ENCODE measurements at places on chromosomes 4 and X.

- no peak for DNase-seq
Measured at GRCh38 chr4:122512430-122512829, 55.9 kb upstream of the IL2 start.

GRCh38 chr4:113101669-113102068 is 52.2 kb downstream of the ANK2 start:
- no peak for DNase-seq

- no peak for DNase-seq
Measured at GRCh38 chr4:25347971-25348370, 29.1 kb upstream of the ANAPC4 start.

DNA sequence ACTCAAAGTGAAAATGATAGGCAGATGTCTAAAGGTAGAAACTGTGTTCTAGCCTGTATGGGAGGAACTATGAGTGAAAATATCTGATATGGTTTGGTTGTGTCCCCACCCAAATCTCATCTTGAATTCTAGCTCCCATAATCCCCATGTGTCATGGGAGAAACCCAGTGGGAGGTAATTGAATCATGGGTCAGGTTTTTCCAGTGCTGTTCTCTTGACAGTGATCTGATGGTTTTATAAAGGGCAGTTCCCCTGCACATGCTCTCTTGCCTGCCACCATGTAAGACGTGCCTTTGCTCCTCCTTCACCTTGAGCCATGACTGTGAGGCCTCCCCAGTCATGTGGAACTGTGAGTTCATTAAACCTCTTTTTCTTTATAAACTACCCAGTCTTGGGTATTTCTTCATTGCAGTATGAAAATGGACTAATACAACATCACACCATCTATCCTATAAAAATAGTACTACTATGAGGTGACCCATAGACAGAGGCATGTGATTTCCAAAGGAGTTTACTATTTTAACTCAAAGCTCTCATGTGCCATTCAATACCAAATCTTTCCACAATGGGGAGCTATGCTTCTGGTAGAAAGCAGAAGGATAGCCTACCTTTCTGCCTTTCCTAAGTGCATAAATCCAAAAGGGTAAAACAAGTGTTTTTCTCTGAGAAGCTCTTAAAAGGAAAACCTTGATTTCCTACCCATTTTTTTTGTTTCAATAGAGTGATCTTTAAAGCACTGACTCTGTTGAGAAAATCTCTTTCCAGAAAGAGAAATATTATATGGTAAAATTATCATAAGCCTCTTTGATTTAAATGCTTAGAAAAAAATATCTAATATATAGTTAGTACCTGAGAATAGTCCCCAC is 38.8 kb downstream of the SEC31A start:
- no peak for DNase-seq

- DNase-seq, result no peak
Measured at GRCh38 chrX:111348429-111348828, 63.6 kb downstream of the DCX start.

DNA sequence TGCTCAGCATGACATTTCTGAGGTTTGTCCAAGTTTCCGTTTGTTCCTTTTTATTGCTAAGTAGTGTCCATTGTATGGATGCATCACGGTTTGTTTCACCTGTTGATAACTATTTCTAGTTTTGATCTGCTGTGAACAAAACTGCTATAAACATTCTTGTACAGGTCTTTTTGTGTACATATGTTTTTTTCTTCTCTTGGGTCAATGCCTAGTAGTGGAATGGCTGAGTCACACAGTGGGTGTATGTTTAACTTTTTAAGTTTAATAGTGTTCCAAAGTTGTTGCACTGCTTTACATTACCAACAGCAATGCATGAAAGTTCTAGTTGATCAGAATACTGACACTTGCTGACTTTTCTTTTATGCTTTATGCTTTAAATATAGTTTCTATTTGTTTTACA is 76.7 kb downstream of the MAOB start:
- DNase-seq, result no peak

GRCh38 chr4:137961051-137961438 is 281.1 kb downstream of the SLC7A11 start:
- no peak for DNase-seq

DNA sequence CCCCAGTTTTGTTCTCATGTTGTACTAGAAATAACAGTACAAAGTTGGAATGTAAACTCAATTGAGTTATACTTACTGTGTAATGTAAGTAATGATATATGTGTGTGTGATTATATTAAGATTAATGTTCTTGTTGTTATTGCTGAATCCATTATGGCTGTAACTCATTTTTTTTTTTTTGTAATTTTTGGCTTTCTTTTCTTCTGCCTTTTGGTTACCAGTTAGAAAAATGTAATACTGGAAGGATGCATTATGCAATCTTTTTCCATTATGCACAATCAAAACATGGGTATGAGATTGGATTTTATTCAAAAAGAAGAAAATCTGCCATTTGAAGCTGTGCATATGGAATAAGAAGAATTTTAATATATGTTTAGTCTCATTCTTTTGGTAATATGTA is 34.0 kb downstream of the BANK1 start:
- DNase-seq, result no peak

GRCh38 chr4:114384629-114385028 is 214.0 kb upstream of the UGT8 start:
- DNase-seq, result no peak

DNA sequence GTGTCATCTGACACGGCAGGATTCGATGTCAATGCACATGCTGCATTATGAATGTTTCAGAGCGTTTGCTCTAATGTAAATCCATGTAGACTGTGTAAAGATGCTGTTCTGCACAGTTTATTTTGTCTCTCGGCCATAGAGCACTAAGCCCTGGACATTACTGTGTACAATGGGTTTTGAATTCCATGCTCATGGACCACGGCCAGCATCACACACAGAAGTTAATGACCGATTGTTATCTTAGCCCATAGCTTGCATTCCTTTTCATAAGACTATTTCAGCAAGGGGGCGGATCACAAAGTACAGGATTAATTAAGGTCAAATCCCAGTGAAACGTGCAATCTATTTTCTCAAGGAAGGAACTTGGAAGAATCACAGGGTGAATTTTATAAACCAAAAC is 286.1 kb upstream of the TENM3 start:
- no peak for DNase-seq

GRCh38 chr4:152901205-152901604 is 34.9 kb upstream of the FHDC1 start:
- DNase-seq, result no peak

- DNase-seq, result no peak
Measured at GRCh38 chr4:40264497-40264896, 67.7 kb downstream of the RHOH start.

- no peak for DNase-seq
Measured at GRCh38 chrX:153999359-154000037, 20.2 kb downstream of the IRAK1 start.

DNA sequence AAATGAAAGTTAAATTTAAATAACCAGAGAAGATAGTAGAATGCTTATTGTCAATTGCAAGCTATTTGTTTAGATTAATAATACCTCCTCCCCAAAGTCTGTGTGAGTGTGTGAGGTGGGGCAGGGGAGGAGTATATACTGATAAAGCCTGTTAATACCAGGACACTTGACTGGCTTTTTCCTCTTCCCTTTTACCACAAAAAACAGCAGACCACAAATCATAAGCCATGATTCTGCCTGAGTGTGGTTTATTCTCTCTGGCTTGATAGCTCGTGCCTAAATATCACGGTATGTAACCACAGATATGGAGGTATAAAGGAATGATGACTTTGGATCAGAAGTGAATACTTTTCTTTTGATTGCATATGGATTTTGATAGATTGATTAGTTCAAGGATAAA is 21.9 kb upstream of the SCRG1 start:
- no peak for DNase-seq

- peak; percentile 49 for DNase-seq
Measured at GRCh38 chrX:64975989-64976672, at the start of gene ZC4H2. ZC4H2 (minus strand) TSS chrX:64976450; CDS start chrX:64976377, 73 bp downstream.

DNA sequence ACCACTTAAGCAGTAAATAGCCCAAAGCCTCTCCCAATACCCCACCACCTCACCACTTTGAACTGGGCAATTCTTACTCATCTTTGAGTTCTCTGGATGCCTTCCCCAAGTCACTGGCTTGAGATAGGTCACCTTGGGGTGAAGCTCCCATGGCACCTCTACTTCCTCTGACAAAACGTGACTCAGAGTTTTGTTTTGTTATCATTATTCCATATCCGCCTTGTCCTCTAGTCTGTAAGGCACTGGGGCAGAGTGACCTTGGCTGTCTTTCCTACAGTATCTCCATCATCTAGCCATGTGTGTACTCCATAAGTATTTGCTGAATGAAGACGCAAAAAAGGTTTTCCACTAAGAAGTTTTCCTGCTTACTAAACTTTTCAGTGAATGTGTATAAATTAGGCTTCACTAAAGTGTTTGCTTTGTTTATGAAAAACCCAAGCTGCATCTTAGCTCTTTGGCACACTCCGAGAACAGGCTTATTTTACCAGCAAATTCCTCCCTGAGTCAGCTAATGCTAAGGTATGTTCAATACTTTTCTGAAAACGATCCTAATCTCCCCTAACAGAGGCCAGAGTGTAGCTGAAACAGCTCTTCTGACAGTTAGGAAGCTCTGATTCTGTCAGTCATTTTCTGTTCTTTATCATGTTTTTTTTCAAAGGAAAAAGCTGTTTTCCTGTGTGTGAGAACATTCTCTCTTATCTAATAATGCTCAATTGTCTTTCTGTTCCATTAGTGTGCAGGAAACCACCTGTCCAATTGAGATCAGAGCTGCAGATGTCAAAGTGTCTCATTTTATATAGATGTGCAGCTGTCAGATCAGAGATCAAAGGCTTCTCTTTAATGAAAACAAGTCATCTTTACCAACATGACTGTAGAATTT is 30.2 kb upstream of the TSPAN5 start:
- no peak for DNase-seq

Measured in effector memory CD8-positive, alpha-beta T cell (primary cell).